ACHN (cell line): ENCODE measurements at places on chromosomes 1 and 21.

- DNase-seq = peak; percentile 25
These were observed 734 bp downstream of the MED18 start for GRCh38 chr1:28329395-28330153.

DNA sequence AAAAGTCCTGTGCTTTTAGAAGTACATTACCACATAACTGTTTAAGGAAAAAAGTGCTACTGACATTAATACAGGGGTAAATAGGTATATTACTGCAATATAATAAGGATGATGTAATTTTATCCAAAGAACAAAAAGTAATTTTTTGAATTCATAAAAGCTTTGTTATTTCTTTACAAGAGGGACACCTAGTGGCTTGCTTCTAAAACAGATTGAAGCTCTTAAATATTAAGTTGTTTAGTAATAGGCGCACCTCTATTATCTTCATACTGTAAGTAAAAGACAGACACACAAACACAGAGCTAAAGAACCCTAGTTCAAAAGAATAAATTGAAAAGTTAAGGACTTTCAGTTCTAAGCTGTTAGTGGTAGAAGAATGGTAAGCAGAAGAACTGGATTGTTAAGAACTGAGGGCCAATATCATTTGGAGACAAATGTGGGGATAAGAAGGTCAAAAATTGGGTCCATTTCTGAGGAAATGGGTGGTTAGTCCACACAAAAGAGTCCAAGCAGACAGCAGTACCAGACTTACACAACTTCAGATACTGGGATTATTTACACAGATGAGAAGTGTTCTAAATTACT is 15.4 kb downstream of the ZNHIT6 start:
- DNase-seq = peak; percentile 61

DNA sequence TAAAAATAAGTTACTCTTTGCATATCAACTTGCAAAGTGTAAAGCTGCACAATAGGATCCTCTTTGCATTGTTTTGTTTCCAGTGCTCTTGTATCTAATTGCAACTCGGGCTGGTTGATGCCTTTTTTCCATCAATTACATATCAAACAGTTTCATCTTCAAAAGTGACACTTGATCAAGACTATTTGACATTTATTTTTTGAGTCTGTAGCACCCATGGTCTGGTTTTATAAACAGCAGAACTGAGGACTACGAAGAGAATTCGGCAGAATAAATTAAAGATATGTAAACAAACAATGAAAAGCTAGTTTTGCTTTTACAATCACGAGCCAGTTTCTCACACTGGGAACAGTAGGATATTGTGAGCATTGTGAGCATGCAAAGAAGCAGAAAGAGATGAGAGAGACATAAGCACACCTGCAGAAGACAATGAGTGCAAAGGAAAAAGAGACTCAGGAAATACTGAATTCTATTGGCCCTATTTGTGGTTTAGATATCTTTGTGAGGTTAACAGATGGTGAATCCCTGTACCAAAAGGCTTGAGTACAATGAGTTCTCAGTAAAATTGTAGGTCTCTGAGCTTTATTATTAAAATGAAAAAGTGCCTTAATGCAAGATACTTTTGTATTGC is 45.4 kb downstream of the RPL5 start:
- DNase-seq = no peak

- peak; percentile 79 for DNase-seq
These were observed 3.4 kb upstream of the CASQ2 start for GRCh38 chr1:115771847-115772457.

DNA sequence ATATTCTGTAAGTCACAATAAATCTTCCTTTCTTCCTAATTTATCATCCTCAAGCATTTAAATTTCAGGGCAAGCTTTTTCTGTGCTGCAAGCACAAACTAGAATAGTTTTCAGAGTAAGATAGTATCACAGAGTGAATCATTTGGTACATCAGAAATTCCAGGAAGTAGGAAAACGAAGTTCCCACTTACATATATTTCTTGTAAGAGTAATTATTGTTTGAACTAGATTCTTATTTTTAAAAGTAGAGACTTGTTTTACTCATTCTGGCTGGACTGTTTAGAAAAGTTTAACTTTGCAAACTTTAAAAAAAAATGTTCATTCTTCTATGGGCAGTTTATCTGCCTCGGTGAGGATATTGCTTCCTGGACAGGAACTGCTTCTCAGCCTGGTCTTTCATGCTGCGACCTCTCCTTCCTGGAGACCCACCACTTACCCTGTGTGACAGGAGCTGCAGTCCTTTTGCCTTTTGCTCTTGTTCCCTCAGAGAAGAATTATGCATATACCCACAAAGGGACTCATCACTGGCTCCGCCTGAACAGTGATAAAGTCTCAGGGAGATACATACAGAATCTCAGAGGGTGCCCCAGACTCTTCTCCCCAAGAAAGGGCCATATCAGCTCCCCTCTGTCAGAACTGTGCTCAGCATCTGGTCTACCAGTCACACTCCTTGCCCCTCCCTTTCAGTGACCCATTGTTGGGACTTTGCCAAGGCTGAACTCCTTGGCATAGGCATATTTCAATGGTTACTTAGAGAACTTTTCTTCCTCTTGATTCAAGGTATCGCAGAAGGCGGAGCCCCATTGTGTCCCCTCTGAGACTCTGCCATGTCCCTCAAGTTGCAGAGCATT is 102.7 kb upstream of the CD55 start:
- DNase-seq = peak; percentile 33

DNA sequence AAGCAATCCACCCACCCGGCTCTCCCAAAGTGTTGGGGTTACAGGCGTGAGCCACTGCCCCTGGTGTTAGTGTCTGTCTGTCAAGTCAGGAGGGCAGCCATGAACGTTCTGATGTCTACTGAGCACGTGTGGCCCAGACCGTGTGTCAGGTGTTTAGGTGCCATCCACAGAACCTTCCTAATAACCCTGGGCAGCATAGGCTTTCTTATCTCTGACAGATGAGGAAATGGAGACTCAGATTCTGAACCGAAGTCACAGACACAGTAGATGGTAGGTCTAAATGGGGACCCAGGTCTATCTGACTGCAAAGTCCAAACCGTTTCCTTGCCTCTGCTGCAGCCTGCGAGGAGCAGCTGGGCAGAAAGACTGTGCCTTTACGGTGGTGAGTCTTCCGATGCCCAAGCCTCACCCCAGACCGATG is 622 bp upstream of the IL6R start:
- DNase-seq = no peak

DNA sequence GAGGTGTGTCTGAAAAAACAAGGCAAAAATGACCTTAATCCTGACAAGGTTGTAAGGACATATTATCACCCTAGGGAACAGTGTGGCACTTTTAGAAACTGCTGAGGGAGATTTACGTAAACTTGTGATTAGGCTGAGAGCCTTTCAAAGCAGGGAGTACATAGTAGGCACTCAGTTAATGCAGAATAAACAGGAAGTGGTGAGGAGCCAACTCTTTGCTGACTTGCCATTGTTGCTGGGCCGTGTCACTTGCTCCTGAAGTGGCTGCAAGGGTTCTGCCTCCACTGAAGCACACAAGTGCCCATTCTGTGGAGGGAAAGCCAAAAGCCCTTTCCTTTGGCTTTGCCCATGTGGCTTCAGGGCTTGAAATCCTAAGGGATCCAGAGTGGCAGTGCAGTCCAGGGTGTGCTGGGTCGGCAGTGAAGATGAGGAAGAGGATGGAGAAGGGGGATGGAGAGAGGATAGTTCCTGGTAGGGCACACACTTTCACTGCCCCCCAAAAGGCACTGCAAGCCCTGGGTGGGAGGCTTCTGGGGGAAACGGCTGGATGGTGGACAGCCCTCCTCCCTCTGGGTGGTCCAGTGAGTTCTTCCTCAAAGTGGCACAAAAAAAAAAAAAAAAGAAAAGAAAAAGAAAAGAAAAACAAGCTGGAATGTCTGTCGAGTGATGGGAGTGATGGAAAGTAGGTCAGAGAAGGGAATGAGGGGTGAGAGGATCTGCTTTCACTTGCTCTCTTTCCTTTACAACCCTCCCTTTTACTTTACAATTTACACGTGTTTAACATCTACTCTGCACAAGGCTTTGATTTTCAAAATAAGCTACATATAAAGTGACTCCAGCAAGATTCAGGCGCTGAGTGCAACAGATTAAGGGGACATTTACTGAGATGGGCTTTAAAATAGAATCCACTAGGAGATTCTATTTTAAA is 13.7 kb upstream of the RHEX start:
- DNase-seq = no peak

GRCh38 chr1:226711976-226712741 is 26.9 kb downstream of the ITPKB start:
- DNase-seq = no peak

GRCh38 chr21:27581168-27581567 is 614.3 kb upstream of the ADAMTS5 start:
- DNase-seq = no peak

DNA sequence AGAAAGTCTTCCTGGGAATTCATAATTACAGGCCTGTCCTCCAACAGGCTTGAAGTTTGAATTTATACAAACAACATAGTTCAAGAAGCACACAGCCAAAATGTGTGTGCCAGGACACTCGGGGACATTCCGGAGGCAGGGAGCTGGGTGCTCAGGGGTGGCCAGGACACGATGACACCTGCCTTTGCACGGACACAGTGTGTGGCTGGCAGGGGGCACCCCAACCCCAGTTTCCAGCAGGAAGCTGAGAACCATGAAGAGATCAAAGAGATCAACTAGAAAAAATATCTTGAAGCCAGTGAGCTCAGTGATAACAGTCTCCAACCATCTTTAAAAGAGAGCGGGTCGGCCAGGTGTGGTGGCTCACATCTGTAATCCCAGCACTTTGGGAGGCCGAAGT is 32.5 kb upstream of the TRAPPC10 start:
- no peak for DNase-seq

DNA sequence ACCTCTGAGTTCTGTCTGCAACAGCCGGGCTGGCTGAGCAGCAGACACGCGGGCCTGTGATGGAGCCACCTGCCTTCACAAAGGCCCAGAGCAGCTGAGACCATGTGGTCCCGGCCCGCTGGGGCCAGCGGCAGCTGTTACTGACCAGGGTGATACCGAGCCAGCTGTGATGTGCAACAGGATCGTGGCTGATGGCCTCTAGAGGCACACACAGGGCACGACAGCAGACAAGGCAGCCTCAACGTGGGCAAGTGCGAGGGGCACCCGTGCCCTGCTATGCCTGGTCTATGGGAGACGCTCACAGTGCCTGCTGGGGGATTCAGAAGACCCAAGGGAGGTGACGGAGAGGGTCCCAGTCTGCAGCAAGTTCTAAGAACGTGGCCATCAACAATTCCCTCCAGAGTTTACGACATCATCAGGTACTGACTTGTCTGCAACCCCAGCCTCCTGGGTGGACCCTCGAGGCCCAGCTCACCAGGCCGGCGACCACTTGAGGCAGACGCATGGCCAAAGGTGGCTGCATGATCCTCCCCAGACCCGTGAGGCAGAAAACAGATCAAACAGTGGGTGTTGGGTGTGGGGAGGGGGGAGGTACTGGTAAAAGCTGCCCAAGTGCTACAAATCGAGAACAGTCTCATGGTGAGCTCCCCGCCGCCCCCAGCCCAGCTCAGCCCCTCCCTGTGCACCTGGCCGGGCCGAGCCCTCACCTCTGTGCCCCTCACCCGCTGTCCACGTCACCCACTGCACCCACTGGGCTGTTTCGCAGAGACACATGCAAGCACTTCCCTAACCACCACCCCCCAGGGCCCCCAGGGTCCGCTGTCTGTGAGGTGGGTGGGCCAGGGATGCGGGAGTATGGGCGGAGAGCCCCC is 6.0 kb downstream of the POFUT2 start:
- no peak for DNase-seq

DNA sequence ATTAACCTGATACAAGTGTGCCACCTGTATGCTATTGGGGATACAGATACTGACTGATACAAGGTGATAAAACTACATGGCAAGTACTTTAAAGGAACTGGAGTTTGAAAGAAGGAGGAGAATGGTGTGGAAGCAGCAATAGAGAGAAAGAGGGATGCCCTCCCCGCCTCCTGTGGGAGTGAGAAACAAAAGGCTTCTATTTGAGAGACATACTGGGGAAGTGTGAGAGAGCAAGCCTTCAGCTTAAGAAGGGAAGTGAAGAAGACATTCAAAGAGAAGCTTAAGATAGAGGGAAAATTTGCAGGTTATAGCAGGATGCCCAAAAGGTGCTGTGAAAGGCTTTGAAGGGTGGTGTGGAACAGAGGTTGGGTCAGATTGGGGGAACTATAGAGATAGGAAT is 7.7 kb upstream of the ALG14 start:
- DNase-seq = no peak

DNA sequence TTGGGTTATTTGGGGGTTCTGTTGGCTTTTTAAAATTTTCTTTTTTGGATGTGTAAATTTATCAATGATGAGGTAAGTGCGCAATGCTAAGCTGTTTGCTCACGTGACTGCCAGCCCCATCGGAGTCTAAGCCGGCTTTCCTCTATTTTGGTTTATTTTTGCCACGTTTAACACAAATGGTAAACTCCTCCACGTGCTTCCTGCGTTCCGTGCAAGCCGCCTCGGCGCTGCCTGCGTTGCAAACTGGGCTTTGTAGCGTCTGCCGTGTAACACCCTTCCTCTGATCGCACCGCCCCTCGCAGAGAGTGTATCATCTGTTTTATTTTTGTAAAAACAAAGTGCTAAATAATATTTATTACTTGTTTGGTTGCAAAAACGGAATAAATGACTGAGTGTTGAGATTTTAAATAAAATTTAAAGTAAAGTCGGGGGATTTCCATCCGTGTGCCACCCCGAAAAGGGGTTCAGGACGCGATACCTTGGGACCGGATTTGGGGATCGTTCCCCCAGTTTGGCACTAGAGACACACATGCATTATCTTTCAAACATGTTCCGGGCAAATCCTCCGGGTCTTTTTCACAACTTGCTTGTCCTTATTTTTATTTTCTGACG is 3.1 kb downstream of the OLIG2 start:
- DNase-seq = no peak

DNA sequence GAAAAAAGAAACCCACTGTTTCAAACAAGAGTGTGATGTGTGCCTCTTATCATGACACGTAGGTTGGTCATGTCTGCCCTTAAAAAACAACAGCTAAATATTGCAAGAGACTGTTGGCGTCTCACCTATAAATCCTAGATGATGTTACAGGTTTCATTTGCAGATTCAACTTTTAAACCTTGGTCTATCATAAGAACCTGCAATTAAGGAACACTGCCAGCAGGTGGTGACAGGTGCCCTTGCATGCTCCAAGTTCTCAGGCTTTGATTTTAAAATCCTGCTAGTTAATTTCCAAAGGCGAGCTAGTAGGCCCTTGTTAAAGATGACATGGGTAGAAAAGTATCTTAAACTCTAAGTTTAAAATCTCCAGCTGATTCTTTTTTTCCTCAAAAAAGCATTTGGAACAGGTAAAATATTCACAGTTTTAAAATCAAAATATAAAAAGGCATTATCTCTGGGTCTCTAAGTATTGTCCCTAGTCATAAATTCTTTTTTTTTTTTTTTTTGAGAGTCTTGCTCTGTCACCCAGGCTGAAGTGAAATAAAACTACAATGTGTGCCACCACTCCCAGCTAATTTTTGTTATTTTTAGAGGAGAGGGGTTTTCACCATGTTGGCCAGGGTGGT is 39.1 kb downstream of the CLSTN1 start:
- peak; percentile 68 for DNase-seq

GRCh38 chr1:235628316-235629005 is 21.1 kb downstream of the GNG4 start:
- DNase-seq = no peak

DNA sequence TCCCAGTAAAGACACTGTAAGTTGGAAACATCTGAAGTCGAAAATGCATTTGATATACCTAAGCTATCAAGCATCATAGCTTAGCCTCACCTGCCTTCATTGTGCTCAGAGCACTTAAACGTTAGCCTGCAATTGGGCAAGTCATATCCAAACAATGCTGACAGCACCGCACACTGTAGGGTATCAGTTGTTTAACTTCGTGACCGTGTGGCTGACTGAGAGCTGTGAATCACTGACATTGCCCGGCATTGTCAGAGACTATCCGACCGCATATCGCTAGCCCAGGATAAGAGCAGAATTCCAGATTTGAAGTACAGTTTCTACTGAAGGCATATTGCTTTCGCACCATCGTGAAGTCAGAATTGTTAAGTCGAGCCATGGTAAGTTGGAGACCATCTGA is 41.5 kb downstream of the GALNT2 start:
- no peak for DNase-seq
